ENCODE measurements at places on chromosomes 2 and 18. TPM values are rescaled to one million over a fixed set of nuclear protein-coding genes. Genes with fewer than 3 reads are reported as not detected.

DNA sequence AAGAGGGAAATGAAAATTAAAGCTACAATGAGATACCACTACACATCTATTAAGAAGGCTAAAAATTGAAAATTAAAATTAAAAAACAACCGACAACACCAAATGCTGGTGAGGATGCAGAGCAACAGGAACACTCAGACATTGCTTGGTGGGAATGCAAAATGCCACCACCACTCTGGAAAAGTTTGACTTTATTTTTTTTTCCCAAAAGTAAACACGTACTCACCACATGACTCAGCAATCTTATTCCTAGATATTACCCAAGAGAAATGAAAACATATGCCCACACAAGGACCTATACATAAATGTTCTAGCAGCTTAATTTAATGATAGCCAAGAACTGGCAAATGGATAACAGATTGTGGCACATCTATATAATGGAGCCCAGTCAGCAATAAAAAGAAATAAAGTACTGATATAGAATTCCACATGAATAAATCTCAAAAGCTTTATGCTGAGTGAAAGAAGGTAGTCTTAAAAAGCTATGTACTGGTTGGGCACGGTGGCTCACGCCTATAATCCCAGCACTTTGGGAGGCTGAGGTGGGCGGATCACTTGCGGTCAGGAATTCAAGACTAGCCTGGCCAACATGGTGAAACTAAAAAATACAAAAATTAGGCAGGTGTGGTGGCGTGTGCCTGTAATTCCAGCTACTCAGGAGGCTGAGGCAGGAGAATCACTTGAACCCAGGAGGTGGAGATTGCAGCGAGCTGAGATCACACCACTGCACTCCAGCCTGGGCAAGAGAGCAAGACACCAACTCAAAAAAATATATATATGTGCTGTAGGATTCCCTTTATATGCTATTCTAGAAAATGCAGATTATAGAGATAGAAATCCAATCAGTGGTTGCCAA, 4.2 kb upstream of the PROC start:
- H3K4me3 ChIP-seq = no peak overlapping the region
- peaks cover 42% of the 10 kb centered on the region for H3K4me1 ChIP-seq
- no peaks in the 10 kb centered on the region for H3K27me3 ChIP-seq
- no peak overlapping the region for H3K27ac ChIP-seq
- no peak for DNase-seq

DNA sequence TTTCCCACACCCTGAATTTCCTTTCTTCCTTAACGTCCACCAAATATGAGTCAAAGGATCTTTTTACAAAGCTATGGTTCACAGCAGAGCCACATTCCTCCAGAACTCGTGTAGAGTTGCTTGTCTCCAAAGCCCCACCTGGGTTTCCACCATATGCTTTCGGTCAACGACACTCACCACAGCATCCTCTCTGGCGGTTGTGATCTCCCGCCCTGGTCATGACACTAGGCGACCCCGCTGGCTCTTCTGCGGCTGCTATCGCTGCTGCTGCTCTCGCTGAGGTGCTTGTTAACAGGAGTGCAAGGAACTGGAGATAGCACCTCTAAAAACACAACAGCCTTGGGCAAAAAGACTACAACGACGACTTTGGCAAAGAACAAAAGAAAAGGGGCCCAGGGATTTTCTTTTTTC, 340 bp downstream of the SLC40A1 start:
- peak overlapping the region; percentile 64 for H3K4me3 ChIP-seq
- peak overlapping the region; percentile 98 for H3K27ac ChIP-seq
- H3K4me1 ChIP-seq = peaks cover 48% of the 10 kb centered on the region
- no peaks in the 10 kb centered on the region for H3K27me3 ChIP-seq

Gene CDKL4
- total RNA-seq = 6.5 TPM

Gene CFC1
- 9.1 TPM for total RNA-seq

DNA sequence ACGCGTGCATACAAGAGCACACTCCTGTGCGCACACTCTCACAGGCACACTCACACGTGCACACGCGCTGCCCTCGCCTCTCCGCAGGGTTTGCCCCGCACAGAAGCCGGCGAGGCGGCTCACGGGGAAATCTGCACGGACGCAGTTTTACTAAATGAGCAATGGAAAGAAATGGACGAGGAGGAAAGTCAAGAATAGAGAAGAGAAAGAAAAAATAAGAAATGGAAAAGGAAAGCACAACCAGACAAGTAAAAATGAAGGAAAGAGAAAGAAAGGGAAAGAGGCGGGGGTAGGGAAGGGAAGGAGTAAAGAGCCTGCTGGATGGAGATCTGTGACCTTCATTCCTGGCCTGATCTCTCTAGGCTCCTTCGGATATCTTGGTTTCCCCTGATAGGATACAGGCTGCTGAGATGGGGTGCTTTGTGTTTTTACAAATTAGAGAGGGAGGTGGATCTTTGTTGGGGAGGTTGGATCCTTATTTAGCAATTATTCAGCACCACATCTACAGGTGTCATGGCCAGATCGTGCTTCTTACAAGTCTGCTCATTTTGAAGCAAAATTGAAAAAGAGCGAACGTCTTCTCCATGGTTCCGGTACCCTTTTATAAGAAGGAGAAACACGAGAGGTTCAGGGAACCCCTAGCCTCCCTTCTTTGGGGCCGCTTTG, 693 bp upstream of the LRP2 start:
- no peaks in the 10 kb centered on the region for H3K36me3 ChIP-seq
- peak overlapping the region; percentile 41 for H3K4me3 ChIP-seq
- H3K4me1 ChIP-seq = no peaks in the 10 kb centered on the region
- peaks cover 42% of the 10 kb centered on the region for H3K27me3 ChIP-seq
- DNase-seq = no peak

DNA sequence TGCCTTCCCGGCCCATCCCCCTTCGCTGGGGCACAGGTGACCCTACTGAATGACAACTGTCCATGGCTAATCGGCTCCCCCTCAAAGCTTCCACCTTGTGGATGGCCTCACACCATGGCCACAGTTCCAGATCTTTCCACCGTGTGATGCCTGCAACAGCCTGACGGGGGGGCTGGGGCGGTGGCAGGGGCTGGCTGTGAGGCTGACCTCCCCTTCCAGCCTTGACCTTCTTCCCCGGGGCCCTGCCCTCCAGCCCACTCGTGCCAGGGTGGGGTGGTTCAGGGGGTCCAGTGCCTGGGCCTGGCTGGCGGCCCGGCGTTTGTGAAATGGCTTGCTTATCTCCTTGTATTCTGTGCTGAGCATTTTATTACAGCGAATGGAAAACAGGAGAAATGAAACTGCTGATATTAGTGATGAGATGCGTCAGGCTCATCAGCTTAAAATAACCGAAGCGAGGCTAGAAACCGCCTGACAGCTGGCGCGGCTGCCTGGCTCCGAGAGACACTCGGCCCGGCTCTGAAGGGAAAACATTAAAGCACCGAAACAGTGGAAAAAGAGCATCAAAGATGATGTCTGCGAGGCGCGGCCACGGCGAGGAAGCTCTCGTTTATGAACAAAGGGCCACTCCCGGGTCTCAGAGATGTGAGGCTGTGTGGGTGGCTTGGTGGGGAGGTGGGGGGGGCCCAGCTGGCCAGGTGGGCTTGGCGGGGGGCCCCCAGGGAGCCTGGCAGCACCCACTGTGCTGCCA, 916 bp upstream of the PDCD1 start:
- no peak overlapping the region for H3K4me3 ChIP-seq
- H3K27me3 ChIP-seq = no peaks in the 10 kb centered on the region
- peaks cover 3% of the 10 kb centered on the region for H3K4me1 ChIP-seq
- no peaks in the 10 kb centered on the region for H3K36me3 ChIP-seq
- DNase-seq = peak; percentile 86

DNA sequence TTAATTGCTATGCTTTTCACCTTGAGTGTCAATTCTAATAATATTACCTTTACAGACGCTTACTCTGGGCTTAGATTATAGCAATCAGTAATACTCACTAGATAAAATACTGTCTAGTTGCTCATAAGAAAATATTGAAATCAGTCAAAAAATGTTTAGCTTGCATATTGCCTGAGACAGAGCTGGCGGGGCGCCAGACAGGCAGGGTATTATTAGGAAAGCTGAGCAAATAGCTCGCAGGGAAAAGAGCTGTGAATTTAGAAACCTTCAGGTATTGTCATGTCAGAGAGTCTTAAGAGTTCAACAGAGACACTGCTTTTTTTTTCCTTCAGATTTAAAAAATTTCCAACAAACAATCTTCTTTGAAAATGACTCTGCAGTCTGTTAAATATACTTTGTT, 118.4 kb downstream of the MEIS1 start:
- peaks cover 4% of the 10 kb centered on the region for H3K4me1 ChIP-seq
- DNase-seq = peak; percentile 52
- H3K4me3 ChIP-seq = no peak overlapping the region
- H3K36me3 ChIP-seq = peaks cover 6% of the 10 kb centered on the region

DNA sequence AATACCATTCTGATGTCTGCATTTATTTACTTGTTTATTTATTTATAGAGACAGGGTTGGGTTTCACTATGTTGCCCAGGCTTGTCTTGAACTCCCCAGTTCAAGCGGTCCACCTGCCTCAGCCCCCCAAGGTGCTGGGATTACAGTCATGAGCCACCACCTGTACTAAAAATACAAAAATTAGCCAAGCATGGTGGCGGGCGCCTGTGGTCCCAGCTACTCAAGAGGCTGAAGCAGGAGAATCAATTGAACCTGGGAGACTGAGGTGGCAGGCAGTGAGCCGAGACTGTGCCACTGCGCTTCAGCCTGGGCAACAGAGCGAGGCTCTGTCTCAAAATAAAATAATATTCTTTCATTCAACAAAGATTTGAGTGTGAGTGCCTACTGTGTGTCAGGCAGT, 2.0 kb upstream of the ATP8B1 start:
- H3K4me3 ChIP-seq = no peak overlapping the region
- H3K27ac ChIP-seq = no peak overlapping the region
- H3K4me1 ChIP-seq = peaks cover 9% of the 10 kb centered on the region
- no peaks in the 10 kb centered on the region for H3K36me3 ChIP-seq
- peaks cover 14% of the 10 kb centered on the region for H3K27me3 ChIP-seq
- DNase-seq = no peak

All from lung (tissue), 17 donors.